Hematopoietic multipotent progenitor cell (in vitro differentiated cells): ENCODE measurements at places on chromosomes 1 and 21.

GRCh38 chr1:244335456-244335855 lies 116.3 kb downstream of the ADSS2 start:
- DNase-seq = no peak

GRCh38 chr1:214234635-214235025 lies 46.3 kb upstream of the SMYD2 start:
- DNase-seq = no peak

GRCh38 chr21:31774031-31774430 lies 42.1 kb upstream of the SCAF4 start:
- no peak for DNase-seq

GRCh38 chr1:207658408-207658807 lies 13.5 kb downstream of the CR1L start:
- DNase-seq = no peak

GRCh38 chr1:233253832-233254331 lies 41.6 kb downstream of the PCNX2 start:
- DNase-seq = no peak

DNA sequence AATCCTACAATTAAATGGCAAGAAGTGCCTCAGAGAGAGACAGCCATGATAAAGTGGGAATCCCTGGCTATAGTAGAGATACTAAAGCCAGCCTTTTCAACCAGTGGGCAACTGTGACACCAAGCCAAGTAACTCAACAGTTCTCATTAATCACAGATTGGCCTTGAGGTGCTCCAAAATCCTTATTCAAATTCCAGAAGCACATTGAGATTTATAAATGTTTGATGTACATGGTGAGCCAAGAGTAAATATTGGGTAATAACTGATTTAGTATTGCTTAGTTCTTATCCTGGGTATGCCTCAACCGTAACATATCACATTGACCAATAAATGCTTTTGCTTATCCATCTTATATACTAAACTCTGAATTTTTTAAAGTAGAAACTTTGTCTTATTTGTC lies 17.1 kb downstream of the HAO2 start:
- no peak for DNase-seq

- no peak for DNase-seq
These were observed 36.0 kb upstream of the DISC1 start for GRCh38 chr1:231590453-231591198.

DNA sequence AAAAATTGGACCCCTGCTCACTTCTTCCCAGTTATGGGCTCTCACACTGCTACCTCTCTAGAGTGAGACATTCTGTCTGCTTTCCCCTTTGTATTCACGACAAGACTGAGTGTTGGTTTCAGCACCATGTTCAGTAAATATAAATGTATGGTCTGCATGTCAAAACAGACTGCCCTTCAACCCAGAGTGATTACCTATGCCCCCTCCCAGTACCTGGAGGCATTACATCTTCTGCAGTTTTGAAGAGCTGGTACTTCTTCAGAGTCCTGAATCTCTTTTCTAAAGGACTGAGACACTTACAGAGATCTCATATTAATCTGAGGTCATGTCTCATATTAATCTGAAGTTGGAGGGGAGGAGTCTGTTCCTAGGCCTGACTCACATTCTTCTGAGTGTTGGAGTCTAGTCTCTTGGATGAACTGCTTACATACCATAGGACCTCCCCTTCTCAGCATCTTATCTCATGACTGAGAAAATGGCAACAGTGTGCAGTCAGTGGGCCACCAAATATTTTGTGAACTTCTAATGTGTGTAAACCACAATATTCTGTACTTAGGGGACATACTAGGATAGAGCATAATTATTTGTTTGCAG lies 80.3 kb downstream of the RGL1 start:
- no peak for DNase-seq

- no peak for DNase-seq
These were observed 21.7 kb upstream of the TUT4 start for GRCh38 chr1:52574594-52574993.

- DNase-seq = no peak
These were observed 14.0 kb downstream of the BCAR3 start for GRCh38 chr1:93667642-93668041.

DNA sequence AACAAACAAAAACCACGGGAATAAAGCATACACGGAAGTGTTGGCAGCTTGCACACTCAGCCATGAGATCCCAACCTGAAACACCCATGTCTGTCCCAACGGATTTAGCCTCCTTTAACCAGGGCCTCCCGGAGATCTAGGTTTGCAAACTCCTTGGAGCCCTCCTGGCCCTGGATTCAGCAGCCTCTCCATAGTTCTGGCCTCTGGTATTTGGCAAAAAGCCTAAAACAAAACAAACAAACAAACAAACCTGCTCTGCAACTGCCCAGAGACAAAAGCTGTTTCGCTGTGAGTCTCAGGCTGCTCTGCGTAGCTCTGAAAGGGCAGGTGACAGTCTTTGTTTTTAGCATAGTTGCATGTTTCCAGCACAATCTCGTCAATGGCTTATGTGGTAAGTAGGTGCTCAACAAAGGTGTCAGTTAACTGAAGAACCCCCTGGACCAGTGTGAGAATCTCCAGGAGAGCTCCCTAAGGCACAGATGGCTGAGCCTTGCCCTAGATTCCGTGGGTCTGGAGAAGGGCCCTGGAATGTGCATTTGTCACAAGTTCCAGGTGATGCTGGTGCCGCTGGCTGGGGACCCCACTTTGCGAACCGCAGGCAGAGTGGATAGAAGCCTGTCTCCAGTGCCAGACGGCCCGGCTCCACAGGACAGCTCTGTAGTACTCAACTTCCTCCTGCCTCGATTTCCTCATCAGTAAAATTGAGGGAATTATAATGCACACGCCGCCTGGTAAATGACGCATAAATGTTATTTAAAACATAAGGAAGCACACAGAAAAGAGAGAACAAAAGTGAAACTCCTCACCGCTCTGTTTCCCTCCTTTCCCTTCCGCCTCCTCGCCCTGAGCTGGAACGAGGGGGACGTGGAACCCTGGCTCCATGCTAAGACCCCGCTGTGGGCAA lies 86.2 kb downstream of the RIPK4 start:
- DNase-seq = no peak

- DNase-seq = no peak
These were observed 13.4 kb downstream of the ID3 start for GRCh38 chr1:23545851-23546250.

GRCh38 chr1:173870252-173871075 lies 2.3 kb downstream of the ZBTB37 start:
- DNase-seq = no peak
